ENCODE measurements at places on chromosomes 11 and 22.

DNA sequence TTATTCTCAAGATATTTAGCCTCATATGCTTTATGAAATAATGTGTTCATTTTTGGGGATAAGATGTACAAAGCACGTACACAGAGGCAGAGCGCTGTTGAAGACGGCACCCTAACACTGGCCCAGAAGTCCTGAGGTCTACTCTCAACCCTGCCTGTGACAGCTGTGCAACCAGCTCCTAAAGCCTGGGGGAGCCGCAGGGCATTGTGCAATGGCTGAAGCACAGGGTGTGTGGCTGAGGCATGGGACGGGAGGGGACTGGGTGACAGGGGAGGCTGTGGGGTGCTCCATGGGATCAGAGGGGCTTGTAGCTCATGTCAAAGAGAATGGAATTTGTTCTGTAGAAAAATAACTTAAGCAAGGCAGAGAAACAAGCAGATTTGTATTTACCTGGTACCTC lies 27.7 kb downstream of the FAM227A start:
- no peak for DNase-seq

GRCh38 chr11:34634694-34635062 lies 13.8 kb downstream of the EHF start:
- DNase-seq = peak; percentile 44

- no peak for DNase-seq
Measured at GRCh38 chr11:3189886-3190583, 24.9 kb upstream of the OSBPL5 start.

DNA sequence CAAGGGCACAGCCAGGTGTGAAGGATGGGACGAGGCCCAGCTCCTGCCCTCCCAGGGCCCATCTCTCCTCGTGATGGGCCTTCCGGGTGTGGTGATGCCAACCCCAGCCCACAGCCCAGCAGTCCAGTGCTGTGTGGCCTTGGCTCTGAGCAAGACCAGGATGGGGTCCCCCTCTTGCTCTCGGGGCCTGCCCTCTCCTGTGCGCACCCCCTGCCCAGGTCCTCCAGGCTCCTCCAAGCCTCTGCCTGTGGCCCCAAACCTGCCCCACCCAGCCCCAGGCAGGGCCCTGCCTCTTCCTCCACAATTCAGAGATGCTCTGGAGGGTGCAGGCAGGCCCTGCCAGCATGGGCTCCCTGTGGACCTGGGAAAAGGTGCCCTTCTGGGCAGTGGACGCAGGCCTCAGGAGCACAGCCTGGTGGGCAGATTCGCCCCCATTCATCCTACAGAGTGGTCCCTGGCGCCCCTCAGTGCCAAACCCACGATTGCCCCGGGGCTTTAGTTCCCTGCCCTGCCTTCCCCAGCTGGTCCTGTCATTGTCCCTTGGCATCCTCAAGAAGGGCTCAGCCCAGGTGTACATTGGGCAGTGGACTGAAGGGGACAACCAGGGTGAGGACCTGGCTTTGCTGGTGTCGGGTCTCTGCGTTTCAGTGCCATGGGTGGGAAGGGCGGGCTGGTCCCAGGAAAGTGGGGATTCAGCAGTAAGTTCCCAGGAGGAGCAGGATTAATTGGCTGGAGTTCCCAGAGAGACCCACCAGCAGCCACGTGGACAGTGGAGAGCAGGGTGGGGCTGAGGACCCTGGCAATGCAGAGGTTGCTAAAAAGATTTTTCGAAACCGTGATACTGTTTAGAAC lies 19.8 kb downstream of the EIF1AD start:
- no peak for DNase-seq

- peak; percentile 20 for DNase-seq
Measured at GRCh38 chr11:17760102-17761029, 25.8 kb downstream of the KCNC1 start.

DNA sequence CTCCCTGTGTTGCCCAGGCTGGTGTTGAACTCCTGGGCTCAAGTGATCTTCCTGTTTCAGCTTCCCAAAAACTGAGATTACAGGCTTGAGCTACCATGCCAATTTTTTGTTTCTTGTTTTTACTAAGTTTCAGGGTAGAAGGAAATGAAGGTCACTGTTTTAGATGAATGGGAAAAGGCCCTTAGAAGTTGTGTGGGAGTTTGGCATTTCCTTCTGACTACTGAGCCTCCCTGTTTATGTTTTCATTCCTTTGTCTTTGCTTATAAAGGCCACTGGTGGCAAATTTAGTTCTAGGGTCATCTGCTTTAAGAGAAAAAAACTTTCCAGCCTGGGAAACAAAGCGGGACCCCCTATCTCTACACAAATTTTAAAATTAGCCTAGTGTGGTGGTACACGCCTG lies 22.1 kb downstream of the SRPRA start:
- DNase-seq = no peak

GRCh38 chr11:12245091-12245490 lies 132.3 kb upstream of the PARVA start:
- DNase-seq = no peak

DNA sequence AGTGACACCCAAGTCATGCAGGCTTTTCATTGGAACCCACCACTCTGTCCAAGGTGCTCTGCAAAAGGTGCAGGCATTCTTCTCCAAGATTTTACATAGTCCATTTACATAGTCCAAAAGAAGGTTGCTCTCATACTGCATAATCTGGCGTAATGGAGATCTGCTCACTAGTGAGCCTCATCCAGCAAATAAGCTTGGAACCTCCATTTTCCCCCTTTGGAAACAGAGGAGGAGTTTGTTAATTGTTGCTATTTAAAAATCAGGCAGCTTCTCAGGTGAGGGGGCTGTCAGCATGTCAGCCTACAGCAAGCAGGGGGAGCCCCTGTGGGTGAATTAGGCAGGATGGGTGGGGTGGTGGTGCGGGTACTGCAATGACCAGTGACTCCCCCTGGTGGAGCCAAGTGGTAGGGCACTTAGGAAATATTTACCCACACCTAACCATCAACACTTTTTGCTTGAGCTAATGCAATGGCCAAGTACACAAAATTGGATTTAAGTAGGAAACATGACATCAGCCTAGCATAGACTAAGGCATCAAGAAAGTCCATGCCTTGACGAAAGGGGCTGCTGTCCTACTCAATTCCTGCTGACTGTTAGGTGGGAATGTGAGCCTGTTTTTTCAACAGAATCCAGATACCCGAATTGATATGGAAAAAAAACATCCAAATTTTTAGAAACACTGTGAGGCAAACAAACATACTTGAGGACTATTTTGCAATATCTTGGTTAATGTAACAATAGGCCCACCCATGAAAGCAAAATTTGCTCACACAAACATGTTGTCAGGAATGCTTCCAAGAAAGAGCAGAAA lies 64.5 kb downstream of the AMBRA1 start:
- no peak for DNase-seq

DNA sequence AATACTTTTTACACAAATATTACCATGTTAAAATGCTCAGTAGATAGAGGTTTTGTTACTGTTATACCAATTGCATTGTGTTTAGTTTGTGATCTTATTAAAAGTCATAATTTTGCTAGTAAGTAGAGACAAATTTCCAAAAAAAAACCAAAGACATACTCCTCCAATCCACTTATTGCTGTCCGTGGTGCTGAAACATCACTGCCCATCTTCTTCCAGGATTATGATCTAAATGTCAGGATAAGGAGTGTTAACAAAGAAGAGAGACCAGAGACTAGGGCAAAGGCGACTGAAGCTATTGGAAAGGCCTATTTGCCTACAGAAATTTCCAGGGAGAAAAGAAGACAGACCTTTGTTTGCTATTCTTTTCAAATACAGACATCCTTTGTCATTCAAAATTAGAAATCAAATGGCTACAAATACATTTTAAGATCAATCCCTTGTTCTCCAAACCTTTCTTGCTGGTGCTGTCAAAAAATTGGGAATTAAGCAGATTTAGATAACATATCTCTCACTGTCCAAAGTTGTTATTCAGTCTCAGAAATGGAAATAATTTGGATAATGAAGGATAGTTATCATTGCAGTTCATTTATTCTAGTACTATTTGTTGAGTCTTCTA lies 199.7 kb downstream of the C11orf91 start:
- no peak for DNase-seq

GRCh38 chr11:46380340-46381047 lies 975 bp upstream of the MDK start:
- no peak for DNase-seq

GRCh38 chr11:27487706-27488105 lies 15.1 kb upstream of the LGR4 start:
- no peak for DNase-seq

DNA sequence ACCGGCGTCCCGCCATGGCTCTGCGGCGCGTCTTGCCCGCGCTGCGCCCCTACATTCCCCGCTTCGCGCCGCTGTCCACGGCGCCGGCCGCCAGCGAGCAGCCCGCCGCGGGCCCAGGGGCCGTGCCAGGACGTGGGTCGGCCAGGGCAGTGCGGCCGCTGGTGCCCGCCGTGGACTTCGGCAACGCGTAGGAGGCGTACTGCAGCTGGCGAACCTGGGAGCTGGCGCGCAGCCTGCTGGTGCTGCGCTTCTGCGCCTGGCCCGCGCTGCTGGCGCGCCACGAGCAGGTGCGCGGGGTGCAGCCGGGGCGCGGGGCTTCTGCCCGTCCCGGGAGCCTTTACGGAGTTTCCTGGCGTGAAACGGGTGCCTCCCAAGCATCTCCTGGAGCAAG lies 20.1 kb downstream of the DGCR6L start:
- DNase-seq = no peak

GRCh38 chr11:786235-787083 lies 3.4 kb downstream of the CEND1 start:
- DNase-seq = no peak

DNA sequence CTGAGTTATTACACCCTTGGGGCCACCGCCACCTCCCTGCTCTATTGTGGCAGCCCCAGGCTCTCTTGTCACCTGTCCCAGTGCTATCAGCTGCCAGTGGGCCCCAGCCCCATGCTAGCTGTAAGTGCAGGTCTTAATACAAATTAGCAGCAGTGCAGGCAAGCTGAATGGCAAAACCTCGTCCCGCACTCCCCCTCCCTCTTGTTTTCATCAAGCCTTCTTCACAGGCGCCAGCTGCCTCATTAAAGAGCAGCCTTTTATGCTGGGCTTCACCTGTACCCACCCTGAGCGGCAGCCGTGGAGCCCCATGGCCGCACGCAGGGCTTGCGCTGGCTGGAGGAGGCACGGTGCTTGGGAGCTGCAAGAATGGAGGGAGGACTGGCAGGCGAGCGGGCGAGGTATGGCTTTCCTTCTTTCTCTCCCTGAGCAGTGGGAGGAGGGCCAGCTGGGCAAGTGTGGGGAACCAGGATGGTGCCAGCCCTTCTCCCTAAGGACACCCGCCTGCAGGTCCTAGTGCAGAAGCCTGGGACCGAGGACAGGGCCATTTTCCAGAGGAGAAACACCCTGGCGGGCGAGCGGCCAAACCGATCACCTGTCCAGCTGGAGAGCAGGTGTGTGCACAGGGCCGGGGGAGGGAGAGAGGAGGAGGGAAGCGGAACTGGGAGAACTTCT lies 70.7 kb downstream of the FLI1 start:
- DNase-seq = no peak

DNA sequence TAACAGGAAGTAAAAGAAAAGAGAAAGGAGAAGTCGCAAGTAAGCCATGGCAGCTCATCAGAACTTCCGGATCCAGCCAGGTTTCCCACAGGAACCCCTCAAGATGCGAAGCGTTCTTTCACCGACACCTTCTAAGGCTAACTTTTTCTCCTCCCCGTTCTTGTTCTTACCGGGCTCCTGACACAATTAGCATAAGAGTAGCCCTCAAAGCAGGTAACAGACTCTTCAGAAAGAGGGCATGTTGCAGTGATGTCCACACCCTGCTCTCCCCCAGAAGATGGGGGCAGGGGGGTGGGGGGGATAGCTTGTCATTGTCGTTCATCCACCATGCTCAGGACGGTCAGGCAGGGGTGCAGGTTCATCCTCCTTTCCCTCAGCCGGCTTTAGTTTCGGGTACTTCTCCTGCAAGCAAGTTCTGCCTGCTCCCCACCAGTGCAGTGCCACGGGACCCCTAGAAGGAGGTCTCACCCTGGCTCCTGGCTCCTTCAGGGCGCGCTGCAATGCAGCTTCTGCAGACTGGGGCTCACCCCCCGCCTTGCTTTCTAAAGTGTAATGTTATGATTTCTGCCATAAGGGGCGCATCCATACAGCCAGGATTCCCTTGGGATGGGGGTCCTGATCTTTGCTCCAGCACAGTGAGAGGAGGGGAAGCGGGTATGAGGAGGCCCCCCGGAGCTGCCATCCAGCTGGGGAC lies 2.3 kb downstream of the OPCML start:
- no peak for DNase-seq

DNA sequence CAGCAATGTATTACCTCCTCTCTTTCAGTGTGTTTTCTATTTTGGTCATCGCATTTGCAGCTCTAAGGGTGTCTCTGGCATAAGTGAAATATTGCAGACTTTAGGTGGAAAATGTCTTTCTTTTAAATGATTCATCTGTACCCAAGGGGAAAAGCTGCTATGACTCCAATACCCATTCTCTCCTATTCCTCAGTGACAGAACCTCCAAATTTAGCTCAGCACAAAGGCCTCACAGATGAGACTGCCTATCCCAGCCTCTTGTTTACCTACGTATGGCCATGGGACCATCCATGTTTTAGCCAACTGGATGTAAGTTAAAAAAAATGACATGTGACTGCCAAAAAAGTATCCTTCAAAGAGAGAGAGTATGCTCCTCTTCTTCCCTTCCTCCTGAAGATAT lies 7.9 kb downstream of the MTMR2 start:
- no peak for DNase-seq

DNA sequence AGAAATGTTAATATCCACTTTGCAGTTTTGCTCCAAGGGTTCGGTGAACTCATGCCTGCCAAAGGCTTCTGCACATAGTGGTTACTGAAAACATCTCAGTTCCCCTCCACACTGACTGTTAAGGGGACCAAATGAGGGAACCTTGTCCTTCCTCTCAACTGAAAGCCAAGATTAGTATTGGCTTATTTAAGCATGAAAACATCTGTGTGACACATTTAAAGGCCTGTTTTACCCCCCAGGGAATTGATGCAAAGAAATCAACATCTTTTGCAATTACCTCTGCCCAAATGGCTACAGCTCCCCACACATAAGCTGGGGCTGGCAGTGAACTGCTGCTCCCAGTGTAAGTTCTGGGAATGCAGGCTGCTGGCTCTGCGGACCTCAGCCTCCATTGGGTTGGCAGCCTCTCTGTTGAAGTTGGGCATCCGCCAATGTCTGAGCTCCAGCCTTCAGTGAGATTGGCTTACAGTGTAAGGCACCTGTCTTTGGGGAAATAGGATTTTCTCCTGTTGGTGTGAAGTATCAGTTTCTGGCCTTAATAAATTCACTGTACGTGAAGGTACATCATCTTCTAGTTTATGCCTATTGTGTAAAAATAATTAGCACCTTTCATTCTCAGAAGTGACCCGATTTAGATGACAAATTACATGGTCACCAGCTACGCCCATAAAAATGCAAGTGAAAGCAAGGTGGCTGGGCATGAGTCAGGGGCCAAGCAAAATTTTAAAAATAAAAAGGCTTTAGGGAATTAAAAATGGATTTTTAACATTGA lies 213.4 kb upstream of the SYN3 start:
- DNase-seq = peak; percentile 52

- no peak for DNase-seq
Measured at GRCh38 chr11:82871646-82872045, 28.6 kb downstream of the PRCP start.

GRCh38 chr11:69306821-69307220 lies 12.9 kb downstream of the MYEOV start:
- no peak for DNase-seq

GRCh38 chr11:38791346-38791961 lies 2193.4 kb upstream of the RAG2 start:
- peak; percentile 79 for DNase-seq

All from pons (tissue), 1 donor.